ENCODE measurements at places on chromosomes 12 and 14.

DNA sequence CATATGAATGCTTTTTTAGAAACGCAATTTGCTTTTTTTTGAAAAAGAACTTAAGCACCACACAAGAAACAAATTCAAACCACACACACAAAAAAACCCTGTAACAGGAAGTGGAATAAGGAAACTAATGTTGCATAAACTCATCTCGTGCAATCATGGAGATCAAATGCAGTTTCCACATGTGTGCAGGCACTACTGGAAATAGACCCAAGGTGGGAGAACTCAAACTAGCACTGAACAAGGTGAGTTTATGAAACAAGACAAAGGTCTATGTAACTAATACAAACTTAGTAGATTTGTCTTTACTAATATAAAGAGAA is 17.5 kb downstream of the NIN start:
- peak; percentile 50 for DNase-seq

DNA sequence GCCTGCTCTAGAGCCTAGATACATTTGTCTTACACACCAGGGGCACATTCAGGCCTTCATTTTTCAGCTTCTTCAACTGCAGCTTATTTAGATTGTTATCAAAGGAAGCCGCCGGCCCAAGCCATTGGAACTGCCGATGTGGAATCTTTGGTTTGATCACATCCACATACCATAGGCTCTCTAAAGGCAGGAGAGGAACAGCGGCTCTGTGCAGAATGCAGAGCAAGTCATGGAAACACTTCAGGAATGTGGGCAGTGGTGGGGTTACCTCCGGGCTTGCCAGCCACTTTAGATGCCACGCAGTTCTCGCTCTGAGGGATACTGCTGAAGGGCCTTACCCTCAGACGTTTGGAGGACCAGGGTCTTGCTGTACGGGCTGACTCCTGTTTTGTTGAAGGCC is 53.4 kb upstream of the PYGL start:
- DNase-seq = no peak

- no peak for DNase-seq
Measured at GRCh38 chr14:36866867-36867266, 205.2 kb downstream of the PAX9 start.

DNA sequence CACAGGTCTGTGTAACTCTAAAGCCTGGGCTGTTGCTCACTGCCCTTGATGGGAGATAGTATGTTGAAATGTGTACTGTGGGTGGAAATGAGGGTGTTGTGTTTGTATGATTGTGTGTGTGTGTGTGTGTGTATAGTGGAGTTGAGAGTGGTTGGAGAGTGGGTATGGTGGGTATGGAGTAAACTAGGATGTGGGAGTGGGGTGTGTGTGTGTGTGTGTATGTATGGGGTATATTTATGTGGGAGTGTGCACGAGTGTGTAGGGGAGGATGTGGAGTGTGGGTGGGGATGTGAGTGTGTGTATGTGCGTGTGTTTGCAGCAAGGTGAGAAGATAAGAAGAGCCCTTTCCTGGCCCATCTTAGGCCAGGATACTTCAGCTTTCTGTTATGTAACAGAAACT is 22.3 kb downstream of the RPH3A start:
- no peak for DNase-seq

DNA sequence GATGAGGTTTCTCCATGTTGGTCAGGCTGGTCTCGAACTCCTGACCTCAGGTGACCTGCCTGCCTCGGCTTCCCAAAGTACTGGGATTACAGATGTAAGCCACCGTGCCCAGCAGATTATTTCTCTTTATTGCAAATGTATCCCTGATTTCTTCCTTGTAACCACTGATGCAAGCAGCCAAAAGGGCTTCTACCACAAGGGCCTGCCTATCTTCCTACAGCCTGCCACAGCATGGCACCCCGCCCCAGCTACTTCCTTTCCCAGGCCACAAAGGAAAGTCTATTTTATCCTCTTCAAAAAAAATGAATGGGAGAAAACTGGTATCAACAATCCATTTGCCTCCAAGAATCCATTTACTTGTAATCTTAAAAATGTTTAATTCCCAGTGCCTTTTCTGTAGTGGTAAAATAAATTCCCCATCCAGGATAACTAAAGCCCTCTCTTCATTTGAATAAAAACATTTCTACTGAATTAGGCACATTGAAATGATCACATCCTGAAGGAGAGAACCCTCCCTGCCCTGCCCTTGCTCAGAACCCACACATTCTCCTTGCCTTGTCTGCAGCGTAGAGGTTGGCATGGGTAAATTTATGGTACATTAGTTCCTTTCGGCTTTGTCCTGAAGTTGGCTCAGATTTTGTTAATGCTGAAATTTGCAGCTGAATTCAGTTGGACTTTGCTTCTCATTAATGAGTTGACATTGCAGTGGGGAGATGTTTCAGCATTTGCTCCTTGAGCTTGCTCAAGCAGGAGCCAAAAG is 19.2 kb downstream of the GPHB5 start:
- no peak for DNase-seq

DNA sequence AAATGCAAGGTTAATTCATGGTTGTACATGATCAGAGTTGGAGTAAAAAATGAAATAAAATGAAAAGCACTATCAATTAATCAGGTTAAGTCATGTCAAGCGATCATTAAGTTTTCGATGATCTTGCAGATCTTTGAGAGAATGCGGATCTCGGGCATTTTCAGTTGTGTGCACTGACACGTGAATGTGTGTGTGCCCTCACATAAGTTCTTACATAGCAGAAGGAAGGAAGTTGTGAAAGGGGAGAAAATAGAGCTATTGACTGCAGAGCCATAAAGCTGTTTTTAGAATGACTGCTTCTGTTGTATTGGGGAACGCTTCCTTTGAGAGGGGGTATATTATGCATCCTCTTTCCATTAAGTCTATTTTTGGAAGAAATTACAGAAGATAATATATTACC is 101.3 kb downstream of the HMGA2 start:
- DNase-seq = no peak

DNA sequence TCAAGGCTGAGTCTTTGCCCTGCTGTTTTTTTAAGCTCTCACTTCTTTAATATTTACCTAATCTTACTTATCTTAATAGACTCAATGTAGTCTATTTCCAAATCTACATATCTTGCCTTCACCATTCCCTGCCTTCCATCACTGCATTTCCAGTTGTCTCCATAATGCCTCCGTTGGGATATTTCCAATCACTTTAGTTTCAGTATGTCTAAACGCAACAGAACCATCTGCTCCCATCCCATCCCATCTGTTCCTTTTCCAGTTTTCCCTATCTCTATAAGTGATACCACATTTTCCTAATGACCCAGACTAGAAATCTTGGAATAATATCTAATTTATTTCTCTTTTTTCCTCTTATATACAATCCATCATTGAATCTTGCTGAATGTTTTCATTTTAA is 15.1 kb upstream of the CCDC198 start:
- DNase-seq = no peak

DNA sequence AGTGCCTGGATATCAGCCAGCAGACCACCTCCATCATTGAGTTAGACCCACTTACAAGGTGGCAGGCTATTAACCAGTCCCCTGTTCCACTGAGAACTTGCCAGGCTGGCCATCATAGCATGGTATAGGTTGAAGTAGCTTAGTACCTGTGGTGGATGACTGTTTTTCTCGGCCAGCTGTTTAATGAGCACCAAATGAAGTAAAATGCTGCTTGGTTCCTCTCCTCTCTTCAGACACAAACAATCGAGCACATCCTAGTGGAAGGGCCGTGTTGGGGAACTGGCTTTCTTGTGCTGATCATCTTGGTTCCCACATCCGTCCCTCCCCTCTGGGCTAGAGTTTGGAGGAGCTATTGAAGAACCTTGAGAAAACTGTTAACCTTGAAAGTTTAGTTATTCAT is 486.2 kb downstream of the RAD51B start:
- DNase-seq = no peak

- DNase-seq = no peak
Measured at GRCh38 chr12:67431411-67432020, 162.4 kb downstream of the CAND1 start.

GRCh38 chr14:76772300-76773187 is 11.3 kb downstream of the VASH1 start:
- DNase-seq = no peak

DNA sequence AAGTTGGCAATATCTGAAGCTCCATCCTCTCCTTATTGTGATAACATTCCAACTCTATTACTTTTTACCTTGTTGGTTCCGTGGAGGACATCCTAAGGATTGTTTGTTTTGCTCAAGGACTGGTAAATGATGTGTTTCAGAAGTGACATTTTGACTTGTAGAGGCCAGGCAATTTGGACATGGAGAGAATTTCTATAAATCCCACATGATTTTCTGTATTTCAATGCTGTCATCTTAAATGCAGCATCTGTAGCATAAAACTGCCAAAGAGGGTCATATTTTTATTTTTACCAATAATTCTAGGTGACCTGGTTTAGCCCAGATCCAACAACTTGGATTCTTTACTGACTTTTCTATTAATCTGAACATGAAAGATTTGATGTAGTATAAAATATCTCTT is 328.4 kb downstream of the BMP4 start:
- no peak for DNase-seq

DNA sequence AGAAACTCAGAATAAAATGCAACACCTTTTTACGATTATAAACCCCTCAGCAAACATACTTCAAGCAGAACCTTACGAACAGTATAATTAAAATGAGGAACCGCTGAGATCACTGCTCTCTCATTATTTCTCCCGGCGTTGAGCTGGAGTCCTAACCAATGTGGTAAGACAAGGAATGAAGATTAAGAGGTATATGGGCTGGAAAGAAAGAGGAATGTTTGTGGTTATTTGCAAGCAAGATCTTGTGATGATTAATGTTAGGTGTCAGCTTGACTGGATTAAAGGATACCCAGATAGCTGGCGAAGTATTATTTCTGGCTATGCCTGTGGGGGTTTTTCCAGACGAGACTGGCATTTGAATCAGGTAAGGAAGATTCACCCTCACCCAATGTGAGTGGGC is 10.3 kb upstream of the ZNF84 start:
- DNase-seq = no peak

DNA sequence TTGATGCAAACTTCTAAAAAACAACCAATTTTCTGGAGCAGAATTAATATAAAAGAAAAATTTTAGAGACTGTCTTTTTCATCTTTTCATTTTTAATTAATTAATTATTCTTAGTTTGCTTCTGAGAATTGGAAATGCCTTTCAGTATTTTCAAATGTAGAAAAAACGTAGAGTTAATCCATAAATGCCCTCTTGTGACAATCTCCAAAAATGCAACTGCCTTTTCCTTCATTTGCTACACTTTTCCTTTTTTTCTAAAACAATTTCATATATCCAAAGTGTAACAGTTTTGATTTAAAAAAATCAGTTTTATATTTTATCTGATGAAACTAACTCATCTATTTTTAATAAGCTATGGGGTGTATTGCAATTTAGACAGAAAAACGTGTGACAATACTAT is 409.3 kb downstream of the PRKD1 start:
- DNase-seq = no peak

- no peak for DNase-seq
Measured at GRCh38 chr14:33249233-33249820, 310.6 kb downstream of the NPAS3 start.

DNA sequence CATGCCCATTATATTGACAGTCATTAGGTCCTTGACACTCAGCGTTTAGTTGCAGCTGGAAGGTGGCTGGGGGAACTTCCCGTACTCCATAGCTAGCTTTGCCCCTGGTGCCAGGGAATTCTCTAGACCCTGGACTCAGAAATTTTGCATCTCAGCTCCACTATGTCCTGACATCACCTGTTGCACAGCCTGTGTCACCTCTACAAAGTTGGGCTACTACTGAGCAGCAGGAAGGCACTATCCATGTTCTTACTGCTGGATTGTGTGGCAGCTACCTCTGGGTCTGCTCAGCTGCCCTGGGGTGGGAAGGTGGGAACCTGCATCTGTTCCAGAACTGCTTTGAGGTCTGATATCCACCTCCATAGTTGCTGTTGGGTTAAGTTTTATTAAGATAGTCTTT is 11.0 kb downstream of the KCNJ8 start:
- no peak for DNase-seq

DNA sequence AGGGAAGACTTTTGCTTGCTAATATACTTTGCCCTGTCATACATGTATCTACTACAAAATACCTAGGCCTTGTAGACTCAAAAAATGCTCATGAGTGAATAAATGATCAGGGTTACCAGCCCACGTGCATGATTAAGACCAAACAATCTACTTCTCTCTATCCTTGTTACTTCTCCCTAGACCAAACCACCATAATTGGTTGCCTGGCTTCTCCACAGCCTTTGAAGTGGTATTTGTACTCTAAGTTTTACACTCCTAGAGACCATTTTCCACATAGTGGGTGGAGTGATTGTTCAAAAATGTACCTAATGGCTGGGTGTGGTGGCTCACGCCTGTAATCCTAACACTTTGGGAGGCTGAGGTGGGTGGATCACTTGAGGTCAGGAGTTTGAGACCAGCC is 14.1 kb upstream of the RPS6KL1 start:
- no peak for DNase-seq

- DNase-seq = no peak
Measured at GRCh38 chr12:128871516-128871892, 18.2 kb downstream of the GLT1D1 start.

- DNase-seq = no peak
Measured at GRCh38 chr14:55130196-55130550, 1.1 kb downstream of the LGALS3 start.

GRCh38 chr14:50110323-50111037 is 5.9 kb downstream of the VCPKMT start:
- DNase-seq = no peak

- no peak for DNase-seq
Measured at GRCh38 chr12:92866418-92866817, 62.7 kb downstream of the EEA1 start.

DNA sequence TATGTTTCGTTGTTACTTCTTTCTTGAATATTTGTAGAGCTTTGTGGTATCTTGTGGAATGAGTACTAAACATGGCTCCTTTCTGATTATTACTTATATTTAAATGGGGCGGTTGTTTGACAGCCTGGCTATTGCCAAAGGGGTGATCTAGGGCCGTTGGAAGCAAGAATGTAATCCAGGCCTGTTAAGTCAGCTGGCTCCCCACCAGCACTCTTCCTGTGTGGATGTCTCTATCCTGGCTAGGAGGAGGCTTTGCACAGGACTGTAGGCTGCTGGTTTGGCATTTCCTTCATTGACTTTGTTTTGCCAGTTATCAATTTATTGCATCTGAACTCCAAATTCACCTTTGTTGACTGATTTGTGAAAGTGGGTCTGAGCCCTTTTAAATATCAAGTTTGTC is 5.6 kb downstream of the FAM234B start:
- no peak for DNase-seq

GRCh38 chr12:124493809-124494750 is 73.3 kb downstream of the NCOR2 start:
- DNase-seq = no peak

DNA sequence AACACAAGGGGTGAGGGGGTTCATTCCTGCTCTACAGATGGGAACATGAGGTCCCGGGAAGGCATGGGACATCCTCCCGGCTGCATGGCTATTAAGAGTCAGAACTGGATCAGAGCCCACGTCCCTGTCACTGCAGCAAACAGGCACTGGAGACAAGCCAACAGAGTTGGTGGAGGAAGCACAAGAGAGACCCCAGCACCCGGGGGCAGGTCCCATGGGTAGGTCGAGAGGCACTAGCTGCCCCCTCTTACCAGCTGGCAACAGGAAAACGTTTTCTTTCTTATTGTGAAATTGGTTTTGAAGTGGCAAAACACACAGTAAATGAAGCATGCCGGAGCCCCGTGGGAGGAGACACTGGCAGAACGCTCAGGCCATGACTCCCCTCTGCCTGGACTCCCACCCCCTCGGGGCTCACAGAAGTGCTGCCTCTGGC is 43.6 kb downstream of the SYNE3 start:
- DNase-seq = no peak

- DNase-seq = no peak
Measured at GRCh38 chr14:104187931-104188726, 49.7 kb downstream of the KIF26A start.
